AG08396 (cell line): ENCODE measurements at places on chromosomes 1 and 21.

- DNase-seq = no peak
Measured at GRCh38 chr1:90443354-90443753, 273.7 kb downstream of the BARHL2 start.

DNA sequence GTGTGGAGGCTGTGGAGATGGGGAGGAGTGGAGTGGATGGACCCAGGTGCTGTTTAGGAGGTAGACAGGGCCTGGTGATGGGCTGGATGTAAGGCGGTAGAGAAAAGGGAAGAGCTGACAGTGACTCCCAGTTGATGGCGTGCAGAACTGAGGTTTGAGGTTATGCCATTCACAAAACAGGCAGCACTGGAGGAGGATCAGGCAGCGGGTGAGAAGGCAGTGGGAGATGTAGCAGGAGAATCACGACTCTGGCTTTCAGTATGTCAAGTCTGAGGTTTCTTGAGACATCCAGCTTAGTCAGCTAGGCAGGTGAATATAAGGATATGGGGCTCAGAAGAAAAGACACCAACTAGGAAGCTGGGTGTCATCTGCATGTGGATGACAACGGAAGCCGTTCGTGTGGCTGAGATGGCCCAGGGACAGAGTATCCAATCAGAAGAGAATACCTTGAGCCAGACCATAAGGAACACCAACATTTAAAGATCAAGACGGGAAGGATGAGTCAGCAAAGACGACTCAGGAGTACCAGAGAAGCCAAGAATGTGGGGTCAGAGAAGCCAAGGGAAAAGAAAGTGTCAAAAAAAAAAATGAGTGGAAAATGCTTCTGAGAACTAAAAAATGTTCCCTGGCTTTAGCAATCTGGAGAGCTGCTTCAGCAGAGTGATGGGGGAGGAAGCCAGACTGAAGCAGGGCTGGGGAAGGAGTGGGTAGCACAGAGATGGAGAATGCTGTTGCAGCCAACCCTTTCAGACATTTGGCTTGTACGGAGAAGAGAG, 15.2 kb downstream of the LRRN2 start:
- peak; percentile 43 for DNase-seq

- DNase-seq = peak; percentile 68
Measured at GRCh38 chr1:229440851-229441537, 7.1 kb upstream of the ACTA1 start.

- no peak for DNase-seq
Measured at GRCh38 chr1:203321273-203322052, 16.1 kb downstream of the BTG2 start.

DNA sequence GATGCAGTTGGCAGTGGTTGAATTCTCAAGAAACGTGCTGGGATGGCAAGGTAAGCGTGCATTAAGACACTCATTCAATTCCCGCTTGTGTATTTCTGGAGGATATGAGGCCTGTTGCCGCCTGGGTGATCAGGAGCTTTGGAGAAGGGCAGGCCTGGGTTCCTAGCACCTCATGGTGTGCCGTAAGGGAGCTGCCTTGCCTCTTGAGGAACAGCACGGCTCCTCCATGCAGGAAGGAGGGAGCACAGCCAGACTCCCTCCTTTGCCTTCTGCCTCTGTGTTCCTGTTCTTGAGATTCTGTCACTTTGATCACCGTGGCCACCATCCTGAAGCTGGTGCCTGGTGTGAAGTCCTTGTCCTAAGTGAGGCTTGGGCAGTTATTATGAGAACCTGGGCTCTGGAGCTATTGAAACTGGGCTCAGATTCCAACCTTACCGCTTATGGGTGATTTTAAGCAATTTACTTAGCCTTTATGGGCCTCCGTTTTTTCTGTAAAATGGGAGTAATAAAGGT, 18.3 kb downstream of the SLFNL1 start:
- DNase-seq = no peak

- no peak for DNase-seq
Measured at GRCh38 chr1:230211436-230212145, 144.6 kb downstream of the GALNT2 start.

GRCh38 chr1:44318097-44319088, 36.7 kb downstream of the ERI3 start:
- DNase-seq = peak; percentile 72

GRCh38 chr1:41480204-41481108, 4.0 kb downstream of the EDN2 start:
- no peak for DNase-seq

DNA sequence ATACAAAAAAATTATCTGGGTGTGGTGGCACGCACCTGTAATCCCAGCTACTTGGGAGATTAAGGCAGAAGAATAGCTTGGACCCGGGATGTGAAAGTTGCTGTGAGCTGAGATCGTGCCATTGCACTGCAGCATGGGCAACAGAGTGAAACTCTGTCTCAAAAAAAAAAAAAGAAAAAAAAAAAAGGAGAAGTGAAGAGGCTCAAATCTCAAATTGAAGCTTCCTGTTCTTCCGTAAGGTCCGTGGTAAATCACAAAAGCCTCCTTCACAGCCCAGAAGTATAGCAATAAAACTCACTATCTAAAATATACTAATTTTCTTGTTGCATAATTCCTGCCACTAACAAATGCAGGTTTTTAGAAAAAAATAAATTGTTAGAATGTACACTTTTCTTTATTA, 498.2 kb upstream of the BRINP3 start:
- DNase-seq = no peak

DNA sequence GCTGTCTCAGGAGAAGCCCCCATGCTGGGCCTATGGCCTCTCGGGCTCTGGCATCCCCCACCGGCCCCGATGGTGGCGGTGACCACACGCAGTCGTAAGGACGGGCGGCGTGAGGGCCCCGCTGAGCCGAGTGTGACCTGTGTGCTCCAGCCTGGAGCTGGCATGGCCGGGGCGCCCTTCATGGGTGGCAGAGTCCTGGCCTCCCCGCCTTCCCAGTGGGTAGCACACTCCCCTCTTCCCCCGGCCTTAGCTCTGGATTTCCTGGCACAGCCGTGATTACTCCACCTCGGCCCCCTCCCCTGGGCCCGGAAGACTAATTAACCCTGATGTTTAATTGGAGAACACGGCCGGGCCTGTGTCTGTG, 44.6 kb downstream of the SLX9 start:
- DNase-seq = no peak

GRCh38 chr21:41833497-41834115, 45.5 kb downstream of the PRDM15 start:
- DNase-seq = no peak

GRCh38 chr1:90716243-90716551, 905 bp downstream of the BARHL2 start:
- no peak for DNase-seq

- no peak for DNase-seq
Measured at GRCh38 chr21:42263591-42264131, 44.7 kb downstream of the ABCG1 start.

GRCh38 chr1:41802532-41803501, 115.9 kb downstream of the HIVEP3 start:
- DNase-seq = no peak

DNA sequence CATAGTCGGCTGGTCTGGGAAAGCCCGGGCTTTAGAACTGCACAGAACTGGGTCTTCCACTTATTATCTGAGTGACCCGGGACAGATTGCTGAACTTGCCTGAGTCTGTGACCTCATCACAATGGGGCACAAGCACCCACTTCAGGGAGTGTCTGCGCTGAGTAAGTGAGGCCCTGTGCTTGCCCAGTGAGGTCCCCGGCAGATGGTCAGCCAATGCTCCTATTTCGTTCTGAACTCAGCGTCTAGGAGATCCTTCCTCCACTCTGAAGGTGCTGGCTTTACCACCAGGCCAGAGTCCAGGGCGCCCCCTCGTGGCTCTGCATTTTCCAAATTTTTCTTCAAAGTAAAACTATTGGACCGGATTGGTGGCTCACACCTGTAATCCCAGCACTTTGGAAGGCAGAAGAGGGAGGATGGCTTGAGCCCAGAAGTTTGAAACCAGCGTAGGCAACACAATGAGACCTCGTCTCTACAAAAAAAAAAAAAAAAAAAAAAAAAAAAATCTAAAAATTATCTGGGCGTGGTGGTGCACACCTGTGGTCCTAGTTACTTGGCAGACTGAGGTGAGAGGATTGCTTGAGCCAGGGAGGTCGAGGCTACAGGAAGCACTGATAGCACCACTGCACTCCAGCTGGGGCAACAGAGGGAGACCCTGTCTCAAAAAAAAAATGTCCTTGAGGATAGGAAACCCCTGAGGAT, 61.7 kb downstream of the FCRL5 start:
- peak; percentile 38 for DNase-seq

DNA sequence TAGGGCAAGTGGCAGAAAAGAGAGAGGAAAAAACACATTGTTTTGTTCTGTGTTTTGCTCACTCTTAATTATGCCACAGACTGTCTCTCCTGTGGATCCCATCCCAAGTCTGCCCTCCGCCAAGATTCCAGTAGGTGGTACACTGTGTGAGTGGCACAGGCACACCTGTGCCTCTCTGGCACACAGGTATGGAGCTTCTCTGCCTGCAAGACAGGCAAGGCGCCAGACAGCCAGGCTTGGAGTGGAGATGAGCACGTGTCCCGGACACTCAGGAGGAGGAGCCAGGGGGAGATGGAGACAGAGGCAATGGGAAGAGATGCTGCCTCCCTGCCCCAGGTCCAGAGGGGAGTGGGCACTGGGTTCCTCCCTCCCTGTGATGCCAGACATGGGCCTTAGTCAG, 6.5 kb upstream of the GRIK3 start:
- no peak for DNase-seq

DNA sequence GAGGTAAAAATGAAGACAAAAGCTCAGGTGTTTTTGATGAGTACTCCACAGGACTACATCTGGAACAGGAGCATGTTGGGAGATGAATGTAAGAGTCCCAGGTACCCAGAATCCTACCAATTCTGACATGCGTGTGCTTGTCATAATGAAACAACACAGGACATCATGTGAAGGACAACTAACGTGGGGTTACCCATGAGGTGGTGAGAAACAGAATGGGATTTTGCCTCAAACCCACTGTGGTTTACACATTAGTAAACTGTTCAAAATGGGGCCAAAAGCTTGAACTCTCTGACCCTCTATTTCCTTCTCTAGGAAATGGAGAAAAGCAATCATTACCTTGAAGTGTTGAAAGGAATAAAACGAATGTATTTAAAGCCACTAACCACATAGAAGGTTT, 266.2 kb downstream of the RGS7 start:
- DNase-seq = no peak

DNA sequence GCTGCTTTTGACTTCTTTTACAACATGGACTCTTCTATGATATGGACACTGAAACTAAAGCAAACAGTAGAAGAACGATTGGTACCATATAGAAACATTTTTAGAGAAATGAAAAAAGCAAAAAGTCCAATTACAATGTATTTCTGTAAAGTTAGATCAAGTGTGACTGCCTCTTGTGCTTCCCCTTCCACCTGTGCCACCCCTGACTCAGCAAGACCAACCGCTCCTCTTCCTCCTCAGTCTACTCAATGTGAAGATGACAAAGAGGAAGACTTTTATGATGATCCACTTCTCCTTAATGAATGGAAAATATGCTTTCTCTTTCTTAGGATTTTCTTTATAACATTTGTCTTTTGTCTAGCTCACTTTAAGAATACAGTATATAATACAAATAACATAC, 66.9 kb downstream of the PHTF1 start:
- DNase-seq = no peak

DNA sequence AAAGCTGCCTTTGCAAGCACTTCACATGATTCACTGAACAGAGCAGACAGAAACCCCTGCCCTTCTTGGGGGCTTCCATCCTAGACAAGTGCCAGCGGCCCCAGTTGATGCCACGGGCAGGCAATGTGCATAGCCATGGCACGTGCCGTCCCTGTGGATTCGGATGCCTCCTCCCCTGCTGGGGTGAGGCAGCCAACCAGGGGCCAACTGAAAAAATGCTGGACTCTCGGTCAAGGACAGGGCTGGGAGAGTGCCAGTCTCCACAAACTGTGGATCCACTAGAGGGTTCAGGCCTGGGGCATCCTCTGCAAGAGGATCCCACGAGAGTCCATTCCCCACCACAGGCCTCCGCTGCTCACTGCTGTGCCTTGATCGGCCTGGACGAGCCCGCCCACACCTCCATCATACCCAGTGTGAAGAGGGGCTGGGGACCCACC, 3.8 kb downstream of the JMJD4 start:
- DNase-seq = no peak

- no peak for DNase-seq
Measured at GRCh38 chr1:233909195-233909594, 4.7 kb downstream of the SLC35F3 start.

- DNase-seq = no peak
Measured at GRCh38 chr21:36863260-36863659, 103.2 kb downstream of the HLCS start.

- DNase-seq = no peak
Measured at GRCh38 chr21:31961704-31962103, 88.9 kb downstream of the HUNK start.

DNA sequence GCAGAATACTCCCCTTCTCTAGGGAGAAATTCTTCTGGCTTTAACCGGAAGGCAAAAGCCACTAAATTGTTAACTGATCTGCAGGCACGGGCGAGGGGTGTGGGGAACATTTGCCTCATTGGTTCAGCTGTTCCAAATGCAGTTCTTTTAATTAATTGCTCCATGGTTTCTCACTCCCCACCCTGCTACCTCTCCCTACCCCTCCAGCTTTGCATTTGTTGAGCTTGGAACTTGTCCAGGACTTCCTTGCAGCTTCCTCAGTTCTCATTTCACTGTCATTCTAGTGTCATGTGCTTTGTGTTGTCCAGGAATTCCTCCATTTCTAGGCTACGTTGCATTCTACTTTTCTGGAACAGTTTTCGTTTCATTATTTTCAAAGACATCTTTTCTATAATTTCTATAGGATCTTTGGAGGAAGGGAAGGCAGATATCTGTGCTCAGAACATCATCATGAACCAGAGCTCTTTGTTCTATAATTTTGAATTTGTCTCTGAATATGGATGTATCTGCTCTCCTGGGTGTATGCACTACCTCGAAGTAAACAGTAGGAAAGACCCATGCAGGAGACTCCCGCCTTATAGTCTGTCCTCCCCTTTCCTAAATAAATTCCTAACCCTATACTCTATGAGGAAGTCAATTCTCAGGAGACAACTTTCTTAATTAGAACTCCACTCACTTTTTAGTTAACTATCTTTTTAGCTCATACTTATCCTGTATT, 132.4 kb upstream of the LMO4 start:
- no peak for DNase-seq

DNA sequence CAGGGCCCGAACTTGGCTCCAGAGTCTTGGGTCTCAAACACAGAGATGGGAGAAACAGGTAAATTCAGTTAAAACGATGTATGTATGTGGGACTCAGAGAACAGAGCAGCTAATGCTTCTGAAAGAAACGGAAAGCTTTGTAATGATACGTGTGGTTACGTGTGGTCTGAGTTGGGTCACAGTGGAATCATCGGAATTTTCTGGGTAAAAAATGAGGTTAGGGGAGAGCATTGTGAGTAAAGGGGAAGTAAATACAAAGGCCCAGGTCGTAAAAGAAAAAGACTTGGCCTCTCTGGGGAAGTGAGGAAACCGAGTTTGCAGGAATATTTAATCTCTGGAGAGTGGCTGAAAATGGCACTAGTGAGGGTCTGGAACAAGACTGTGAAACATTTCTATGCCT, 8.3 kb downstream of the NHLH2 start:
- DNase-seq = no peak

- no peak for DNase-seq
Measured at GRCh38 chr1:92314024-92314423, 15.2 kb downstream of the RPAP2 start.

- DNase-seq = no peak
Measured at GRCh38 chr1:116365353-116365780, 7.7 kb upstream of the ATP1A1 start.

- no peak for DNase-seq
Measured at GRCh38 chr1:228752675-228753265, 17.5 kb downstream of the RHOU start.
